ENCODE measurements at places on chromosomes 3 and 15.

DNA sequence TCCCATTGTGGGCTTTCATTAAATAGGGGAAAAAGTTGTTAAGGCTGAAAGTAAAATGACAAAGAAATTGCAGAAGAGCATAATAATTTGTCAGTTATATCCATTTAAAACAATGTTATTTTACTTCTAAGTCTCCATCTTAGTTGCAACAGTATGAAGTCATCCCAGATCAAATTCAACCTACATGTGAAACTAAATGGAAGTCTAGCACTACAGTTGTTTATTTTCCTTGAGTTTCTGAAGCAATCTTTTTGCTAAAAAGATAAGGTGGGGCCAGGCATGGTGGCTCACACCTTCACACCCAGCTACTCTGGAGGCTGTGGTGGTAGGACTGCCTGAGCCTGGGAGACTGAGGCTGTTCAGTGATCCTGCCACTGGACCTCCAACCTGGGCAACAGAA, 80.2 kb downstream of the DPH6 start:
- no peak for DNase-seq

- DNase-seq = no peak
Observed at GRCh38 chr3:158770741-158771350, 31.0 kb upstream of the MFSD1 start.

DNA sequence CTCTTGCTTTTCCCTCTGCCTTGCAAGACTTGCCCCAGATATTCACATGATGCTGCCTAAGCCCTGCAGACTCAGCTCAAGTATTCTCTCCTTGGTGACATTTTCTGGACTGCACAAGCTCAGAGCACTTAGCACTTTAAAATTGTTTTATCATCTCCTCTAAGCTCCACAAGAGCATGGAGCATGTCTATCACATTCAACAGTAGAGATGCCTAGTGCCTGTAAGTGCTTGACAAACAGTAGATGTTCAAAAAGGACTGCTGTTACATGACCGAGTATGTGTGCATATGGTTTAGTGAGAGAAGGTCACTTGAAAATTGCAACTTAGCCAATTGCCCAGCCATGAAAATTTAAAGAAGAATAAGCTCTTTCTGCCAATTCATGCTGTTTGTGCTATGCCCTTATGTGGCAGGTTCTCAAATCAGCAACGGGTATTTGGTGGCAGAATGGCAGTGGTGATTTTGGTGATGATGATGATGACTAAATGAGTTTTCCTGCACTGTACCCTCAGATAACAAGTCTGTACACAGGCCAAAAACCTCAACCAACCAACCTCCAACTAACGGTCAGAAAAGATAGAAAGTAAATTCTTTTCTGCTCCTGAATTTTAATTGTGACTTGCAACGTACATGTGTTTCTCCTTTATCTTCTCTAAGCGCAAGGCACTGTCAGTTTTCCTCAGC, 647.2 kb upstream of the UBE2E2 start:
- DNase-seq = no peak

- peak; percentile 53 for DNase-seq
Observed at GRCh38 chr3:50534681-50535330, 31.4 kb upstream of the CACNA2D2 start.
